ENCODE measurements at places on chromosomes 2 and 18. TPM values are rescaled to one million over a fixed set of nuclear protein-coding genes. Genes with fewer than 3 reads are reported as not detected.

NCK2 gene
- total RNA-seq = 70.0 TPM

FTCDNL1 gene
- total RNA-seq = 1.7 TPM

RASGRP3 gene
- total RNA-seq = 8.0 TPM

AOX1 gene
- total RNA-seq = not detected

TFCP2L1 gene
- total RNA-seq = 0.03 TPM

CABYR gene
- 1.4 TPM for total RNA-seq

Data from activated naive CD8-positive, alpha-beta T cell treated with anti-CD3 and anti-CD28 coated beads, Interleukin-2, amount 10 ng/mL, durations not matched to agents 7 days and 5 days (primary cell).